Stimulated activated CD4-positive, alpha-beta T cell treated with anti-CD3 and anti-CD28 coated beads, Interleukin-4, amount 100 ng/mL, for 48 hours (primary cell): ENCODE measurements at places on chromosomes 4 and X.

GRCh38 chr4:2651546-2651945, 104.6 kb downstream of the TNIP2 start:
- DNase-seq = no peak

GRCh38 chr4:92265021-92265420, 38.7 kb upstream of the GRID2 start:
- no peak for DNase-seq

DNA sequence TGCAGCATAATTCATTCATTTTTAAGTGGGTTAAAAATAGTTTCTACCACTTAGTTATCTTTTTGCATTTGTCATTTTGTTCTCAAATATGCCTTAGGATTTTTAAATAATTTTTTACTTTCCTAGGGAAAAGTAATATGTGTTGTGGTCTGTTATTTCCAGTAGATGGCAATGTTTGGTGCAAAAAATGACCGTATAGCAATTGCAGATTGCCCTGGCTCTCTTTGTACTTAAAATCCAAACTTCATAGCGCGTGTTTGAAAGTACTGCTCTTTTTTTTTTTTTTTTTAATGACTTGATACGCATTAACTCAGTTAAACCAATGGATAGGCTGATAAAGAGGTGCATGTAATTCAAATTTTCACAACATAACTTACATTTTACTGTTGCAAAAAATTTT, 74.4 kb upstream of the RBMX start:
- no peak for DNase-seq

GRCh38 chr4:142708231-142708630, 137.9 kb downstream of the INPP4B start:
- DNase-seq = no peak

- DNase-seq = no peak
Observed at GRCh38 chr4:172648471-172648870, 520.1 kb upstream of the GALNT7 start.

DNA sequence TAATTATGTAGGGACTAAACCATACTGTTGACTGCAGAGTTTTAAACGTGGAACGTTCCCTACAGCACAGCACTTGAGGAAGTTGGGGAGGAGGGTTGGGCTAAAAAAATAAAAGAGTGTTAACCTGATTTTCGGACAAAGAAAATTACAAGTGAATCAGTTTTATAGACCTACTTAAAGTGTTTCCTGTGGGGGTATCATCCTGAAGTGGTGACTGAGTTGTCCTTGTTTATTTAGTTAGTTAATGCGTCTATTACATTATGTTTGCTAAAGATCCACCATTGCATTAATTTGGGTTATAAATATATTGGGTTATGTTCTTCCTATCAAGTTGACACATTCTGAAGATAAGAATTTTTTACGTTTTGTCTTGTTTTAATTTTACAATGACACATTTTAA, 14.7 kb downstream of the UNC5C start:
- DNase-seq = no peak

- DNase-seq = no peak
Observed at GRCh38 chrX:96655947-96656623, 28.6 kb upstream of the DIAPH2 start.

DNA sequence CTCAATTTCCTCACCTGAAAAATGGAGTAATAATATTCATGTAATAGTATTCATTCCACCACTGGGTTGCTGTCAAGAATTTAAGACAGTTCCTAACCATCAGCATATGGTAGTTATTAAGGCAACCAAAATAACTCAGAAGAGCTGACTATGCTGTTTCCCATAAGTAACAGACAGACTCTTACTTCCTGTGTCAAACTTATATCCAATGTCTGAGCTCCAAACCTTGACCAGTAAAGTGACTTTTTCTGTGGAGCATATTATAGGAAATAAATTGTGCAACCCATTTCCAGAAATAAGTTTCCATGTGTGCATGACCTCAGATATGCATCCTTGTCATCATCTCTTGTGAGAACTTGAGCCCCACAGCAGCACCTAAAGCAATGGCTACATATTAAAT, 78.8 kb downstream of the HADH start:
- DNase-seq = no peak

GRCh38 chr4:44535981-44536380, 87.4 kb upstream of the KCTD8 start:
- no peak for DNase-seq

- DNase-seq = no peak
Observed at GRCh38 chr4:74627504-74627903, 166.8 kb downstream of the BTC start.

GRCh38 chr4:28354880-28355656, 1494.4 kb downstream of the STIM2 start:
- DNase-seq = no peak

DNA sequence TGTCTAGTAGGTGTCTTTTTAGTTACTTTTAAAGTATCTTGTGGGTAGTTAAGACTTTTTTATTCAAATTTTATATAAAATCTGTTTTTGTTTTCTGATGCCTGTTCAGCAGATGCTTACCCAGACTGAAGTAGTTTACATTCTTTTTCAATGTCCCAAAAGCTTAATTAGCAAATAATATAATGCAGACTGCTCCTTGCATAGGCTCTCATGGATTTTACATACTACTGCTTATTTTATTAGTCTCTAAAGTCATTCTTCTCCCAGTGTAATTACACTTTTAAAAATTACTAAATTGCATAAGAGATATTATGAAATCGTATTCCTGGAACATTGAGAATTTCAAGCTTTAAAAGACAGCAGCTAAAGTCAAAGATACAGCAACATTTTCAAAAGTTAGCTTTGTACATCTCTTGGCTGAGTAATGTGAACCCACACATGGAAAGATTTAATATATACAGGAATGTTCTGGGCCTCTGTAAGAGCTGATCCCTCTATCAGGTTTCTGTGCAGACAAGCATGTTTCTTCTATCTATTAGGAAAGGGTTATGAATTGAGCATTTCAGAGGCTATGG, 148.4 kb upstream of the SPRY1 start:
- DNase-seq = no peak

GRCh38 chr4:997375-998071, 4.3 kb upstream of the SLC26A1 start:
- DNase-seq = no peak

GRCh38 chrX:11755724-11756123, 2.3 kb upstream of the MSL3 start:
- DNase-seq = no peak

DNA sequence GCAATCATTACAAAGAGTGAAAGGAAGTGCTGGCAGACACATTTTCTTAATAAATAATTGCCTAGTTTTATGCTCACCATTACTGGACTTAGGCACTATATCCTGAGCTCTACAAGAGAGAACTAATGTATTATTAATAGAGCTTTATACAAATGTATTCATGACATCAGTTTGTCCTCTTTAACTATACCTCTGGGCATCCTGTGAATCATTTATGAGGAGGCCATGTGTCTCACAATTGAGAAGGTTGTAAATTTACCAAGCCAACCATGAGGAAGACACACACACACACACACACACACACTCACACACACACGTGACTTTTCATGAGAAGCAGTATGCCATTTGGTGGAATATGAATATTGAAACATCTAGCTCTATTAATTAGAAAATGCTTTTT, 728.2 kb downstream of the ARAP2 start:
- no peak for DNase-seq

GRCh38 chrX:44971674-44972073, 98.7 kb downstream of the KDM6A start:
- DNase-seq = no peak

- DNase-seq = no peak
Observed at GRCh38 chr4:956531-957230, 16.7 kb downstream of the DGKQ start.

DNA sequence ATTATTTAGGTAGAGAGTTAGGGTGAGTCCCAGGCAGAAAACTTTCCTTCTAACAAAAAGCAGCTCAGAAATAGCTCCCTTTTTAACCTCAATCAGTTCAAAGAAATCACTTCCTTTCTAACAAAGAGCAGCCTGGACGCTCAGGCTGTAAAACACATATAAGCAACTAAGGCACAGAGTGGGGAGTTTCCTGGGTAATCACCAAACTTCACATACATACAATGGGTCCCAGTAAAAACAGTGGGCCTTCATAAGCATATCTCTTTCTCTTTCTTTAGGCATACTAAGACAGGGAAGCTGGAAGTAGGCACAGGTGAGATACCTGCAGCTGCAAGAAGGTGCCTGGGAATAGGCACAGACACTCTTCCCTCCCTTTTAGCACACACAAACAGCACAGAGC, 4.9 kb upstream of the NAF1 start:
- DNase-seq = no peak

DNA sequence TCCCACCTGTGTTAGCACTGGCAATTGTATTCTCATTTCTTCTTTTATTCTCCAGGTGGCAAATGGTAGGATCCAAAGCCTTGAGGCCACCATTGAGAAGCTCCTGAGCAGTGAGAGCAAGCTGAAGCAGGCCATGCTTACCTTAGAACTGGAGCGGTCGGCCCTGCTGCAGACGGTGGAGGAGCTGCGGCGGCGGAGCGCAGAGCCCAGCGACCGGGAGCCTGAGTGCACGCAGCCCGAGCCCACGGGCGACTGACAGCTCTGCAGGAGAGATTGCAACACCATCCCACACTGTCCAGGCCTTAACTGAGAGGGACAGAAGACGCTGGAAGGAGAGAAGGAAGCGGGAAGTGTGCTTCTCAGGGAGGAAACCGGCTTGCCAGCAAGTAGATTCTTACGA, 176.9 kb downstream of the PTTG2 start:
- DNase-seq = no peak

DNA sequence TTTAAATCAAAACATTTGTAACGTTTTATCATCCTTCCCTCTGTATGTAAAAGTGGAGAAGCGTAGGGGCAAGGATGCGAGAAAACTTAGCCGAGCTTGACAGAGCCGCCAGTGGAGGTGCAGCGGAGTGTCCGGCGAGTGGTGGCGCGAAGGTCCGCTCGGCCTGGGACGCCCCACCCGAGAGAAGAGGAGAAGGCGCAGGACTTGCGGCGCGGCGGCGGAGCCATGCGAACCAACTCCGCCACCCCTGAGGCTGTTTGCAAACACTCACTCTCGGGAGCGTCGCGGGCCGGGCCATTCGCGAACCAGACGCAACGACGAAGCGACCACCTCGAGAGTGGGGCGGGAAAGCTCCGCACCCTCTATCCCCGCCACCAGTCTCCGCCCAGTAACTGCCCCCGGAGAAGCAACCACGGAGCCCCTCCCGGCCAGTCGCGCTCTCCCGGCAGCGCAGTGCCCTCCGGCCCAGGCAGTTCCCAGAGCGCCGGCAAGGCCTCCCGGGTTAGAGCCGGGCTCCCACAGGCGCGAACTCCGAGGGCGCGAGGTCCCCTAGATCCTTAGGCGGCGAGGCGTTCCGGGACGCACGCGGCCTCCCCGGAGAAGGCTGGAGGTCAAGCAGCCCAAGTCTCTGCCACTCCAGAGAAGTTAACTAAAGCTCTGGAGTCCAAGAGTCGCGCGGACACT, 2.3 kb upstream of the MAB21L2 start:
- no peak for DNase-seq

GRCh38 chr4:153555730-153556434, 89.7 kb downstream of the TMEM131L start:
- DNase-seq = no peak

DNA sequence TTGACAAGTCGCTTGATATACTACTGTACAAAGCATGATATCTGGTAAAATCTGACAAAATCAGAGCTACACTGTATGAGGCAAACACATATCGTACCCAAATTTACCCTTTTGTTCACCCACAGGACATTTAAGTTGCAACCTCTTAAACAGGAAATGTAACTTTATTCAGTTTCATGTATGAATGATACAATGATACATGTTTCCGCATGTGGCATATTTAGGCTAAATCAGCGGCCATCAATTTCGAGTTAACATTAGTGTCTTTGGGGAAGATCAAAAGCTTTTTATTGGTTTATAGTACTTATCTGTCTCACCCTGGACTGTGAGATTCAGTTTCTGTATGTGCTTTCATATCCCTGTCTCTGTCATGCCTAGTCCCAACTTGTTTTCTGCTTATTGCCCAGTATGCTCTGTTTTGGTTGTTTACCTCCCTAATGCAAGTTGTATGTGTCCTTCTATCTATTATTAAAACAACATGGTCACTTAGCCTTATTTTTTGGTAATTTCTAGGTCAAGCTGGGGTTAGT, 97.3 kb upstream of the HPRT1 start:
- no peak for DNase-seq

GRCh38 chr4:100348473-100348872, 158.2 kb upstream of the DDIT4L start:
- no peak for DNase-seq

- DNase-seq = no peak
Observed at GRCh38 chr4:69039071-69039470, 57.2 kb upstream of the UGT2B7 start.

DNA sequence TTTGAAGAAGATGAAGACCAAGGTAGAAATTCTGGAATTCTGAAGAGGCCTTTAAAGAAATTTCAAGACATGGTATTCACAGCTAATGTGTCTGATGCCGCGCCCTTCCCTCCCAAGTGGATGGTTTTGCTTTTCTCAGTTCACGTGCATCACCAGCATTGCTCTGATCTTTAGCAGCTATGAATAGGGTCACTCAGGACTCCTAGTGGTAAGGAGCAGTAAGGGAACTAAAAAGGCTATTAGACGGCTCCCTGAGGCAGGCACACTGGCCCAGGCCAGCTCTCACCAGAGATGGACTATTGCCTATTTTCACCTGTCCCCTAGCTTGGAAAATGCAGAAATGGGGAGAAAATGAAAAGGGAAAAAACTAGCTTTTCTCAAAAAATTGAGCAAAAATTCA, 447.5 kb upstream of the RASGEF1B start:
- no peak for DNase-seq

GRCh38 chr4:55397520-55398321, 2.0 kb downstream of the TMEM165 start:
- DNase-seq = no peak

GRCh38 chrX:71872542-71873458, 37.8 kb upstream of the NHSL2 start:
- no peak for DNase-seq

DNA sequence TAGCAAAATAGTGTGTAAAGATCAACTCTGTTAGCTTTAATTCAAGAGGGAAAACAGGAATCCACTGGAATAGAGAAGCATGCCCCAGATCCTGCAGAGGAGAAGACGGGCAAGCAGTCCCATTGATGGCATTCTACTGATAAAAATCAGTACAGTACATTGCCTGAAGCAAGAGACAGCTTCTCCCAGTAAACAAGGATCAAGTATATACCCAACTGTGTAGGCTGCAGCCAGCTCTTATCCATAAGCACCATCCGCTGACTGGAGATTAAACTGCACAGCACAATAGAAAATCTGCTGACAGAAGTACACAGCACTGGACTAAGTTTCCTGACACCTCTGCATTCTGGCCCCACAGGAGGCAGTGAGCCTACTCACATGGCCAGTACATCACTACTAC, 110.1 kb downstream of the COX18 start:
- no peak for DNase-seq

- DNase-seq = no peak
Observed at GRCh38 chr4:148515248-148515647, 73.0 kb upstream of the NR3C2 start.

GRCh38 chr4:1216869-1217294, 32.0 kb downstream of the CTBP1 start:
- peak; percentile 49 for DNase-seq

DNA sequence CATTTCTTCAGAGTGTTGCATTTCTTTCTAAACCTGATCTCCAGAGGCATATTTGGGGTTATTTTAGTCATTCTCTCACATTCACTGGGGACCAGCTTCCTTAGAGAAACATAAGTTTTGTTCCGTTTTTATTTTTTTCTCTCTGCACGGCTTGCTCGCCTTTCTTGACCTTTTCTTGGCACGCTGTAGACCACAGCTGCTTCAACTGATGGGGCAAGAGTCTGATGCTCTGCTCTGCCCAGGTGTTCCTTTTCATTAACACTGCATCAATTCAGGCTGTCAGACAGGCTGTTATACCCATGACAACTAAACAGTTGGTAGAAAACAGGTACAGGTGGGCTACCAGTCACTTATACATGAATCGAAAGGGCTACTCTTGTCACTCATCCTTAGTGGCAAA, 682.2 kb upstream of the DIAPH2 start:
- no peak for DNase-seq
